A172 (cell line): ENCODE measurements at places on chromosomes 16 and 17. TPM values are rescaled to one million over a fixed set of nuclear protein-coding genes. Genes with fewer than 3 reads are reported as not detected.

- DNase-seq: no peak
Observed at GRCh38 chr16:83212301-83212841, 585.6 kb downstream of the CDH13 start.

The TNFRSF17 gene
- not detected in 2 replicates for total RNA-seq

- DNase-seq: no peak
Observed at GRCh38 chr16:81210807-81211206, 27.7 kb upstream of the BCO1 start.

The MARCHF10 gene
- total RNA-seq: 0.19 TPM in 1 of 2 replicates, not detected in the other

The GAN gene
- 12.7 and 14.2 TPM in 2 replicates for total RNA-seq

DNA sequence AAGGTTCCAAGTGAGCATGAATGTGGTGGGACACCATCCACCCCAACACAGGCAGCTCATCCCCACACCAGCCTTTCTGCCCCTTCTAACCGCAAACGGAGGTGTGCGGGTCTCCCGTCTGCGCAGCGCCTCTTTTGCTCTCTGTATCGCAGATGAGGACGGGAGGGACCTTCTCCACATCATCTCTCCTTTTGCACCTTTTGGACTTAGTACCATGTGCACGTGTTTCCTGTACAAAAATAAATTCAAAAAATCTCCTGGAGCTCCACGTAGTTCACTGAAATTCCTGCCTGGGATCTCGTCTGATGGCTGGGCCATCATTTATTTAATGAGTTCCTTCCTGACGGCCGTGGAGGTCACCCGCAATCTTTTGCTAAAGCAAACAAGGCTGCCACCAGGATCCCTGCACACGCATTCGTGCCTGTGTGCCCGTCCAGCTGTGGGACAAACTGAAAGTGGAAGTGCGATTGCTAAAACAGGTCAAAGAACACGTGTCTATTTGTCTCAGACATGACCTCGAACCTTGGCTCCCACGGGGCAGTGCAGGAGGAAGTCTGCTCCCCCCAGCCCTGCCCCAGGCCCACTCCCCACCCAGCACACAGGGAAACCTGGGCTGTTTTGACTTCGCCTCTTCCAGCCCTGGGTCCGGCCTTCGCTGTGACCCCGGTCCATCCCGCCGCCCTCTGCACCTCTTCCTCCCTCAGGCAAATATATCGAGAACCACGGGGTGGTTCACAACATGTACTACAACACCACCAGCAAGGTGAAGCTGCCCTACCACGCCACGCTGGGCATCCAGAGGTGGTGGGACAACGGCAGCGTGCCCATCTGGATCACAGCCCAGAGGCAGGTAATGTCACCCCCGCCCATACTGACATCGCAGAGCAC is 2.3 kb downstream of the ENPP7 start:
- no peak for DNase-seq

The ZPBP2 gene
- not detected in 2 replicates for total RNA-seq

The C1QTNF1 gene
- 6.5 and 11.8 TPM in 2 replicates for total RNA-seq

DNA sequence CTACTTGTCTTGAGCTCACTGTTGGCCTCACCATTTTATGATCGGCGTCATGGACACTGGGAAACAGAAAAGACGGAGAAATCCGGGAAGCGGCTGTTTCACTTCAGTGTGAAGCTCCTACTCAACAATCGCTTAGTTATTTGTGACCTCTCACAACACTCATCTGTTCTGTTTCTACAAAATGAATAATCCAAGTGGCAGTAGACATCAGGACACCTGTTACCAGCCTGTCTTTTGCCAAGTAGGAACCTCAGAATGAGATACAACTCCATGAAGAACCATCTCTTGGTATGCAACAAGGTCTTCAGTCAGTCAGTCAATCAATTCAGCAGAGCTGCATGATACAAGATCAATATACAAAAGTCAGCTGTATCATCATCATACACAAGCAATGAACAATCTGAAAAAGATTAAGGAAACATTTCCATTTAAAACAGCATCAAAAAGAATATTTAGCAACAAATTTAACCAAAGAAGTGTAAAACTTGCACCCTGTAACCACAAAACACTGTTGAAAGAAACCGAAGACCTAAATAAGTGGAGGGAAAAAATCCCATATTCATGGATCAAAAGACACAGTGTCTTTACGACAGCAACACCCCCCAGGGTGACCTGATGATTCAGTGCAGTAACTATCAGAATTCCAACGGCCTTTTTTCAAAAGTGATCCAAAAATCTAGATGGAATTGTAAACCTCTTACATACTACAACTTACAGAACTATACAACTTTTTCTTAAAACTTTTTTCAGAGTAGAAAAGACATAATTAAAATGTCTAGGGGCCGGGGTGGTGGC is 63.4 kb downstream of the ANKRD11 start:
- peak; percentile 56 for DNase-seq

The TP53TG3B gene
- total RNA-seq: not detected in 2 replicates

DNA sequence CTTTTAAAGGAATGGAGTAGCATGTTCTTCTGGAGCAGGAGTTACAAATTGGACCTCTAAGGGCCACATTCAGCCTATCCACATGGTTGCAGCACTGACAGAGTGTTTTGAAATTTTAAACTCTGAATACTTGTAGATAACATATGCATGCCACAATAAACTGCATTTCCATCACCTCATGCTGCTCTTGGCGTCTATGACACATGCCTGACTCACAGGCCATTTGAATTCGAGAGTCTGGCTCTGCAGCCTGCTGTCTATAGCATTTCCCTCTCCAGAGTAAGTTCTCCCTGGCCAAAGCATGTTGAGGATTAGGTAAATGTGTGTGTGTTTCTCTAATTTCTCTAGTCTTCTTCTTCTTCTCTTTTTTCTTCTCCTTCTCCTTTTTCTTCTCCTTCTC is 28.7 kb upstream of the MYOCD start:
- DNase-seq: peak; percentile 16

- no peak for DNase-seq
Observed at GRCh38 chr16:78761427-78761826, 662.0 kb downstream of the WWOX start.

DNA sequence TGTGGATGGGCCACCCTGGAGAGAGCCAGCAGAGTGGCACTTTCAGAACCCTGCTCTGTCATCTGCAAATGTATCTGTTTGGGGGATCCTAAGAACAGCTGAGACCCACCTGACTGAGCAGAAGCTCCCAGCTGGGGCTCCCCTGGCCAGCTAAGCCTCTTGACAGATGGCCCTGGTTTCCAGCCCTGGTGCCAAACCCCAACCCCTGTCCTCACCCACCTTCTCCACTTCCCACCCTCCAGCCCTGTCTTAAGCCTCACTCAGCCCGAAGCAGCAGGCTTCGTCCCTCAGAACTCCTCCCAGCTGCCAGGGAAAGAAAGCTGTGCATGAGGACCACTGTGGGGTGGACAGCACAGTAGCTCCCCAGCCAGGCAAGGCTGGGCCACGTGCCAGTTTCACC is 3.5 kb upstream of the KRT9 start:
- no peak for DNase-seq

DNA sequence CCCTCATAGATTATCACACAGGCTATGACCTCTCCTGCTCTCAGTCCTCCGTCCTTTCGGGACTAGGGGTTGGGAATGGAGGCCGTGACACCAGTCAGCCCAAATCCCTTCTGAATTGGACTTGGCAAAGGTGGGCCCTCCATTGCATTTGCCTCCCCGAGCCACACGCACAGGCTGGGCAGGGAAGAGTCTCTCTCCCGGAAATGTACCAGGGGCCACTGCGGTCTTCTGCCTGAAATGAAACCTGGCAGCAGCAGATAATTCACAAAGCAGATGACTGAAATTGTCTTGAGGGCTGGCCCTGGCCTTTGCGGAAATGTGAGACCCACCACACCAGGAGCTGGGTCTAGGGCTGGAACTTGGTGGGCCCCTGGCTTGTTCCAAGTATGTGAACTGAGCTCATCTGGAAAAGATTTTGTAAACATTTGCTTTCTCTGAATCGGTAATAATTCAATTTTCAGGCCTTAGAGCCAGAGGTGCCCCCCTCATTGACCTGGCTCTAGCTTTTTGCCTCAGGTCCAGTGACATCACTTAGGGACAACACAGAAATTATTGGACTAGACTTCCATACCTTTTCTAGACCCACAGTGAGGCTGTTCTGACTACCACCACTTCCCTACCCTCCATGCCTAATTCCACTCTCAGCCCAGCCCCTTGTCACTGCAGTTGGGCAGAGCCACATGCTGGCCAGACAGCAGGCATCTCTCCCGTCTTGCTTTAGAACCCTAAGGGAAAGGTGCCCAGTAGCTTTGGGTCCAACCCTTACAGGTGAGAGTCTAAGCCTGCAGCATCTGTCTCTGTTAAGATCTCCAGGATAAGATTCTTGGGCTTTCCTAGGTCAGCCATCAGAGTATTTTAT is 75.2 kb downstream of the CCDC182 start:
- DNase-seq: no peak

The ACSM2A gene
- total RNA-seq: not detected in 2 replicates

DNA sequence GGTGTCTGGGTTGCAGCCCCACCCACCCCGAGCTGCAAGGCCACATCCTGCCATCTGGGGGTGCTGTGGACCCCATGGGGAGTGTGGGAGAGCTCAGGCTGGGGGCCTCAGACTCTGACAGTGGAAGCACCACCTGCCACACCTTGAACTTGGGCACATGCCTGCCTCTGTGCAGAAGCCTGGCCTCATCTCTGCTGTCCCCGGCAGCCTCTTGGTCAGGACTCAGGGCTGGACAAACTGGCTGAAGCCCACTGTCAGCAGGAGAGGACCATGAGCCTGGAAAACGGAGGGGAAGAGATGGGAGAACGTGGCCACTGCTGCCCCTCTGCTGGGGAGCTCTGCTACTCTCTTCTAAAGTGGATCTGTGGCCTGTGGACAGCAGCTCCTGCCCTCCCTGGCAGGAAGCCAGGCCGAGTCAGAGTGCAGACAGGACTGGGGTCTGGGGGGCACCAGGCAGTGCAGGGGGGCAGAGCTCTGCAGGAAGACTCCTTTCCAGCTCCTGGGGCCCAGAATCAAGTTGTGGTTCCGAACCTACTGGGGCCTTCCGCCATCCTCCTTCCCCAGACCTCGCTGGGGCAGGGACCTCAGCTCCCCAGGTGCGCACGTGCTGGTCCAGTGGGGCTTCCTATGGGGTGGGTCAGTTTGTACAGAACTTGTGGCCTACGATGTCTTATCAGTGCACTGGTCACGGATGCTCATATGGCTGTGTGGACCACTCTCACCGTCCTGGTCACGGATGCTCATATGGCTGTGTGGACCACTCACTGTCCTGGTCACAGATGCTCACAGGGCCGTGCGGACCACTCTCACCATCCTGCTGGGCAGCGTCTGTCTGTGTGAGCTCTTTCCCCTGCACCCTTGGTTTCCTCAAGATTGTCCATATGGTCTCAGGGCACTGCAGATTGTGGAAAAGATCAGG is 207.7 kb downstream of the LAT start:
- no peak for DNase-seq

- DNase-seq: no peak
Observed at GRCh38 chr17:46191322-46192188, 1.7 kb downstream of the KANSL1 start.

- DNase-seq: no peak
Observed at GRCh38 chr16:79573884-79574283, 26.7 kb downstream of the MAF start.

DNA sequence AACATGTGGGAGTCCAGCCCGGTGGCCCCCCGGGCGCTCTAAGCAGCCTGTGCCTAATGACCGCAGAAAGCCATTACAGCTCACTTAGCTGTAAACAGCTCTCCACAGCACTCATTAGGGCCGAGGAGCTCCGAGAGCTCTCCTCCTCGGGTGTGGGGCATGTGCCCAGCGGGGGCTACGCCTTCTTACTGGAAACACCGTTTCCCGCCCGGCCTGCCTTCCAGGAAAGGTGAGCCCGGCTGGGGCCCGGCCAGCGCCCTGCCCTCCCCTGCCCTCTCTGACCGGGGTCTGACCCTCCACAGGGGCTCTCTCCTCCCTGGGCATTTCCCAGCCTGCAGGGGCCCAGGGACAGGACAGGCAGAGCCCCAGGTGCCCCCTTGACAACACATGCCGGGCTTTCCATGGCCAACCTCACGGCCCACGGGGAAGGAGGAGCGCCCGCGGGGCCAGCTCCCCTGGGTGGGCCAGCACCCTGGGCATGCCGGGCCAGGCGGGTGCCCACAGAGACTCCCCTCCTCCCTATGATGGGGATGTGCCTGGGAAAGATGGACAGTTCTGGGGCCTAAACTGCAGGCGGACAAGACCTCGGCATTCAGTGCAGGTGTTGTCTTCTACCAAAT is 72.6 kb downstream of the SDK2 start:
- DNase-seq: no peak

The USP43 gene
- total RNA-seq: 3.1 and 3.7 TPM in 2 replicates

DNA sequence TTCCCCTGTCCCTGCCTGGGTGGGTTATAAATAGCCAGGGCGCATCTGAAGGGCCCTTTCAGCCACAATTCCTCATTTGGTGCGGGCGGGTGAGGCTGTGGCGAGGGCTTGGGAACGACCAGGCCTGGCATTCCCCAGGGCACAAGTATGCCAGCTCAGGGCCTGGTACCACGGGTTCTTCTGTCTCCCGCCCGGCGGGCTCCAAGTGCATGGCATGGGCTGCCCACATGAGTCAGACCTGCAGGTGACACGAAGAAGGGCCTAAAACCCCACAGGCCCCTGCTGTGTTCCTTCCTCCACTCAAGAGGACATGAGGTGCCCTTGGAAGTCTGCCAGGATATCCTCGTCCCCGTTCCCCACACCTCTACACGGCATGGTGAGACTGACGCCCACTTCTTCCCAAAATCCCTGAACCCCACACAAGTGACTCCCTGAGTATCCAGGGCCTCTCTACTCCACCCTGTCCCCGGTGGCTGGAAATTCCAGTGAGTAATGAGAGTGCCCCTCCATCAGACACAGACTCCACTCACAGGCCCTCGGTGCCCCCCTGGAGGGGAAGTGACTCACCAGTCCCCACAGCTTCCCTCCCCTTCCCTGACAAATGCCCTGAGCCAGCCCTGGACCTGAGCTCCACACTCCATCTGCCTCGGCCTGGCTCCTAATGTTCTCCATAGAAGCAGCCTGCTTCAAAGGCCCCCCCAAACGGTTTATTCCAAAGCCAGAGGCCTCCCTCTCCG is 68.8 kb downstream of the ABR start:
- peak; percentile 99 for DNase-seq

DNA sequence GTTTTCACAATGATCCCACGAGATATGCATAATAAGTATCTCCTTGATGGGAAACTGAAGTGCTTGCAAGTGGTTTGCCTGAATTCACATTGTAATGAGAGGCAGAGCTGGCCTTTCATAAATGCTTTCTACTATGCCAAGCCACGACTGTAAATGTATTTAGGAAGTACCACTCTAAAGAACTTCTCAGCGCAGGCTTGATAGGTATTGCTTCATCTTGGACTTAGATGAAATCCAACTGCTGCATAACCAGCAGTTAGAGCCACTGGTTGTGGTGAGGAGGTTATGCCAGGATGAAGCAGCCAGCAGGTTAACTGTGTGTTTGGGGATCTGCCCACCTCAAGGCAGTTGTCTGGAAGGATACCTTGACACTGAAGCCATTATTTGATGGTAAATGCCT is 26.8 kb downstream of the MARCHF10 start:
- DNase-seq: no peak

The CCDC40 gene
- total RNA-seq: 0.59 and 1.1 TPM in 2 replicates
